ENCODE measurements at places on chromosomes 2 and 18.

DNA sequence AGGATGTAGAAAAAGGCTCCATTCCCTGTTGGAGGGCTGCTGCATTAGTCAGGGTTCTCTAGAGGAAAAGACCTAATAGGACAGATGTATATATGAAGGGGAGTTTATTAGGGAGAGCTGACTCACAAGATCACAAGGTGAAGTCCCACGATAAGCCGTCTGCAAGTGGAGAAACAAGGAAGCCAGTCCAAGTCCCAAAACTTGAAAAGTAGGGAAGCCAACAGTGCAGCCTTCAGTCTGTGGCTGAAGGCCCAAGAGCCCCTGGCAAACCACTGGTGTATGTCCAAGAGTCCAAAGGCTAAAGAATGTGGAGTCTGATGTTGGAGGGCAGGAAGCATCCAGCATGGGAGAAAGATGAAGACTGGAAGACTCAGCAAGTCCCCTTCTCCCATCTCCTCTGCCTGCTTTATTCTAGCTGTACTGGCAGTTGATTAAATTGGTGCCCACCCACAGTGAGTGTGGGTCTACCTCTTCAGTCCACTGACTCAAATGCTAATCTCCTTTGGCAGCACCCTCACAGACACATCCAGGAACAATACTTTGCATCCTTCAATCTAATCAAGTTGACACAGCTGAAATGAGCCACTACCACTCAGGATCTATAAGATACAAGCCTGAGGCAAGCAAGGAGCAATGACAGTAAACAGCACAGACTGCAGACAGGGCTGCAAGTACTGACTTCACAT is 30.0 kb upstream of the ATG16L1 start:
- DNase-seq = peak; percentile 26

GRCh38 chr2:98378196-98378595 is 31.9 kb downstream of the CNGA3 start:
- no peak for DNase-seq

DNA sequence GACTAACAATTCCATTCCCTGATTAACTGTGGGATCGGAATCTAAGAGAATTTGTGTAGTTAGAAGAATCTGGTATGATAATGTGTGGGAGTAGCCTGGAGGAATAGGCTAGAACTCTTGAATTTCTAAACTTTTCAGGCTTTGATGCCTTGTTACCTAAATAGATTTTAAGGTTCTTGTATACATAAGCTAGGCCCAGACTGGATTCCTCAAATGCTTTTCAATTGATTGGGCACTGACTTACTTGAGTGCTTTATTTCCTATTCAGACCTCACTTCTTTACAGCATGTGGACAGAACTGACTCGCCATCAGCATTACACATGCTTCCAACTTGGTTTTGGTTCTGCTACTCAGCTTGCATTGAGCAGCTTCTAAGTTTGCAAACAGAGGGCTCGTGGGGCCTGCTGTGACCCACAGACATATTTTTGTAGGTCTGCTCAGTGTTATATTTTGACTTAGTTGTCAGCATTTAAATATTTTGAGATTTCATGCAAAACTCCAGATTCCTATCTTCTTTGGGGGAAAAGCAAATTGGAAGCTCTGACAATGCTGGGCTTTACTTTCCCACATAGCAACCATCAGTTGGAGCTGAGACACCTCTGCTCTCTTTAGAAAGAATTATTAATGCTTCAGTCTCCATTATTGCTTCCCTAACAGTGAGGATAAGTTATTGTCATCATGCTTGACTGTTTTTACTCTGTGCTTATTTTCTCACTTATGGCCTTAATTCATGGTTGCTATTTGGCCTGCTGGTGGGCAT is 5.7 kb downstream of the PARD3B start:
- DNase-seq = peak; percentile 86

DNA sequence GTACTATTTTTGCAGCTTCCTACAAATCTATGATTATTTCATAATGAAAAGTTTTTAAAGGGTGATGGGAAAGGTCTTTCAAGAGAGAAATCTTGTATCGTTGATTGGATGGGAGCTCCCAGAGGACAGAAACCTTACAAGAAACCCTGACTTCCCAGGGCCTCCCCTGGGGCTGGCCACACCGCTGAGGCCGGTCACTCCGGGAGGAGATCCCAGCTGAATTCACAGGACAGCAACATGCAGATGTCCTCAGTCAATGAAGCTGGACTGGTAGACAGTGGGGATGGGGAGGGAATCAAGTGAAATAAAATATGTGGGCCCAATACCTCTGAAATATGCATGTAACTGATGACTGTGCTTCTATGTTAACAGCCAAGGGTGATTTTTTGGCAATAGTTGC is 135.6 kb downstream of the TFCP2L1 start:
- DNase-seq = no peak

- DNase-seq = no peak
Observed at GRCh38 chr2:207674826-207675225, 36.6 kb upstream of the CCNYL1 start.

DNA sequence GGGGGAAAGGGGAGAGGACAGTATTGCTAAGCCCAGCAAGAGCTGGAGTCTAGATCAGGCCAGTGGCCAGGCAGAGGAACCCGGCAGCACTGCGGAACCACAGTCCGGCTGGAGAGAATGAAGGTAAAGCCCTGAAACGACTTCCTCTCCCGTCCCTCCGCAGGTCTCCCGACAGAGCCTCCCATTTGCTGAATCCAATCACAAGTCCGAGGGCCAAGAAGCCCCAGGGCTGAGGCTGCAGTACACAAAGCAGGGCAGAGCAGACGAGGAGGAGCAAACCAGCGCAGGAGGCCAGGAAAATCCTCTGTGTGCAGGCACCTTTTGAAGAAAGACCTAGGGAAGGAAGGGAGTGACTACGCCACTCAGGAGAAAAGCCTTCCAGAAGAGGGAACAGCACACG is 104.4 kb downstream of the OSBPL1A start:
- DNase-seq = no peak

- DNase-seq = peak; percentile 5
Observed at GRCh38 chr2:178101321-178102079, 10.7 kb upstream of the RBM45 start.

GRCh38 chr2:128520791-128521190 is 202.1 kb upstream of the HS6ST1 start:
- no peak for DNase-seq

GRCh38 chr18:13453714-13454113 is 235.2 kb downstream of the LDLRAD4 start:
- DNase-seq = no peak

DNA sequence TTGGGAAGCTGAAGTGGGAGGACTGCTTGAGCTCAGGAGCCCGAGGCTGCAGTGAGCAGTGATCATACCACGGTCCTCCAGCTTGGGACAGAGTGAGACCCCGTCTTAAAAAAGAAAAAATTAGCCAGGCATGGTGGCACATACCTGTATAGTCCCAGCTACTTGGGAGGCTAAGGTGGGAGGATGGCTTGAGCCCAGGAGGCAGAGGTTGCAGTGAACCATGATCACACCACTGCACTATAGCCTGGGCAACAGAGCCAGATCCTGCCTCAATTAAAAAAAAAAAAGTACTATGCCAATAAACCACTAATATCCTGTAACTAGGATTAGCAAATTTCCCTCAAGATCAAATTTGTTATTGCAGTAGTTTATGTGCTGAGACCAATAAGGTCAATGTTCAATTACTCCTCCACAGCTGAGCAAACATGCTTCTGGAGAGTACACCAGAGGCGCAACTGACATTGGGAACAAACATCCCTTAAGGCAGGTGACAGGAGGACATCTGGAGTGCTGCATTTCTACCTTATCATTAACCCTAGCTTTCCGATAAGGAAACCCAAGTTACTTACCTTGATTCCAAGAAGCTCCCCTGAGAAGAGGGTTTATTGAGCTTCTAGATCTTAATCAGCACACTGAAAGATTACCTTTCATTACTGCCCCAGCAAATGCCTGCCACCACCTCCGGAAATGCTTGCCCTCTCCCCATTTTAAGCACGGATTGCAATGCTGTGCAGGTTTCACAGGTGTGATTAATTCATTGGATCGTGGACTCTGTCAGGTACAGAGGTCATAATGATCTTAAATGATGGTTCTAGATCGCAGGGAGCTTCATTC is 26.2 kb downstream of the MGAT4A start:
- no peak for DNase-seq

DNA sequence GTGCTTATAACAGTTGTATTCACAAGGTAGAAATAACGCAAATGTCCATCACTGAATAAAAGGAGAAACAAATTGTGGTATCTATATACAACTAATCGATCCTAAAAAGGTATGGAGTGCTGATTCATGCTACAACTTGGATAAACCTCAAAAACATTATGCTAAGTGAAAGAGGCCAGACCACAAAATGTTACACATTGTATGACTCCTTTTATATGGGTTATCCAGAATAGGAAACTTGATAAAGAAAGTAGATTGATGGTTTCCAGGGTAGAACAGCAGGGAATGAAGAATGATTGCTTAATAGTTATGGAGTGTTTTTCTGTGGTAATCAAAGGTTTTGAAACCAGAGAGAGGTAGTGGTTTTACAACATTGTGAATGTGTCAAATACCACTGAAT is 432.2 kb upstream of the TRIB2 start:
- DNase-seq = peak; percentile 84

GRCh38 chr2:156590085-156590739 is 154.0 kb downstream of the GPD2 start:
- DNase-seq = no peak

GRCh38 chr2:105610576-105611332 is 134.0 kb upstream of the NCK2 start:
- no peak for DNase-seq

DNA sequence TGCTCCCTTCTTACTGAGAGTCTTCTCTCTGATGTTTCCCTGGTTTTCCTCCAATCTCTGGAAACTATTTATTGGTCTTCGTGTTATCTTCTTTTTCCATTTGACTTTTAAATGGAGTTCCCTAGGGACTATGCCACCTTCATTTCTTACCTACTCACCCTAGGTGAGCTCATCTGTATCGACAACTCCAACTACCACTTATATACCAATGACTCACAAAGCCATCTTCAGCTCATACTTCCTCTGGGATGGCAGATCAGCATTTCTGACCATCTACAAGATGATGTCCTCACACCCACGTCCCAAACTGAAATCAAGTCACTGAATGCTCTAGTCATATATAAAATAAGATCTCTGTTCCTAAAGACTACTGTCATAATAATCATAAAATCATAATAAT is 40.6 kb downstream of the CFAP210 start:
- no peak for DNase-seq

GRCh38 chr2:172374318-172375240 is 52.8 kb upstream of the ITGA6 start:
- DNase-seq = no peak

GRCh38 chr2:155250800-155251199 is 552.3 kb downstream of the KCNJ3 start:
- DNase-seq = no peak

GRCh38 chr2:8368463-8368862 is 313.4 kb upstream of the ID2 start:
- no peak for DNase-seq

- no peak for DNase-seq
Observed at GRCh38 chr2:30514848-30515435, 67.9 kb downstream of the LCLAT1 start.

- DNase-seq = no peak
Observed at GRCh38 chr2:197322724-197323720, 12.4 kb upstream of the ANKRD44 start.

DNA sequence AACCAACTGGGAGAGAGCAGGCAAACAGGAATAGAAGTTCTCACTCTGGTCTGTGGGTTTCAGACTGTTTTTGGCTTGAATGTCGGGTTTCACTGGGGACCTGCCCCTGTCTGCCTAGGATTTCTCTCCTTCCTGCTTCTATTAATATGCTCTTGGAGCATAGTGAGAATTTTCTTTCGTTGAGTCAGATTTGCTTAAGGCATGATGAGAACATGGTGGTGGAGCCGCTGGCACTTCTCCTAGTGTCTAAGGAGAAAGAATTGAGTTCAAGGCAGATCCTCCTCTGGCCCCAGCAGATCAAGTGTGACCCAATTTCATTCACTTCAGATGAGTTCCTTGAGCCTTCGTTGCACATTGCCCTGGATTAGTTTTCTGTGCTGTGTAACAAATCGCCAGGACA is 103.9 kb upstream of the HS6ST1 start:
- peak; percentile 62 for DNase-seq

GRCh38 chr18:22391407-22392345 is 26.0 kb downstream of the CTAGE1 start:
- peak; percentile 94 for DNase-seq

DNA sequence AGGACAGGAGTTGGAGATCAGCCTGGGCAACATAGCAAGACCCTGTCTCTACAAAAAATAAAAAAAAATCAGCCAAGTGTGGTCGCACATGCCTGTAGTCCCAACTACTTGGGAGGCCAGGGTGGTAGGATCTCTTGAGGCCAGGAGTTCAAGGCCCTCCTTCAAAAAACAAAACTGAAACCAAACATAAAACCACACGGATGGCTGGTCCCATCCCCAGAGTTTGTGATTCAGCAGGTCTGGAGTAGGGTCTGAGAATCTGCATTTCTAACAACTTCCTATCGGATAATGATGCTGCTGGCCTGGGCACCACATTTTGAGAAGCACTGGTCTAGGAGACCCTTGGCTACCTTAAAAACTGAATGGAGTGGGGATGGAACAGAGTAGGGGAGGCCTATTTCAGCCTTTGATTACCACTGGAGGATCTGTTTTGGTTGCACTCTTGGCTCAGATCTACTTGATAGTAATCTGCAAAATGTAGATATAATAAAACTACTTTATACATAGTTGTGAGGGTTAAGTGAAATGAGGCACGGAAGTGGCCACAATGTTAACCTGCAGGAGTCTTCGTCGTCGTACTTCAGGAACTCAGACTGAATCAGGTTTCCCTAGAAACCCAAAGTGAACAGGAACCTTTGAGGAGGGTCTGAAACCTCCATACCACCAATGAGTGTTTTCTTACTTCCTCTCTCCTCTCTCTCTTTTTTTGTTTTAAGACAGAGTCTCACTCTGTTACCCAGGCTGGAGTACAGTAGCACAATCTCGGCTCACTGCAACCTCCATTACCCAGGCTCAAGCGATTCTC is 25.5 kb upstream of the NFE2L2 start:
- no peak for DNase-seq

GRCh38 chr2:202605174-202605573 is 29.6 kb upstream of the FAM117B start:
- DNase-seq = no peak

DNA sequence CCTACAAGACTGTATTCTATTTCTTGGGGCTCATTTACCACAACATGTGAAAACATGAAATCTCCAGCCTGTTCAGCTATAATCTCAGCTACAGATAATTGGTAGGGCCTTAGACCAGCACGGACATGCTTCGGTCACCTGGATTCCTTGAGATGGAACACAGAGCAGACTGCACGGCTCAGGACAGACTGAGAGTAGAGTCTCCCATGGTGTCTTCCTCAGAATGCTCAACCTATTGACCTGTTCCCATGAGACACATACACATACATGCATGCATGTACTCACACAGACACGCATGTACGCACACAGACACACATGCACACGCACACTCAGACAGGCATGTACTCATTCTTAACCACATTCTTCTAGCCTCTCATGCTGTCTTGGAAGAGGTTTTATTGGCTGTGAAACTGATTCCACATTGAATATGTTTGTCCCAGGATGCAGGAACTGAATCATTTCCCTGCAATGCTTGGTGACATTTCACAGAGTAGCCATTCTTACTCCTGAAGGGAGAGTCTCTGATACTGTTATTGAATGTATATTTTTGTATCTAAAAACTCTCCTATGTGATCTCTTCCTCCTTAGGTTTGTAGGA is 23.5 kb upstream of the BZW1 start:
- DNase-seq = peak; percentile 76

Measured in fibroblast of villous mesenchyme (primary cell).